ENCODE measurements at places on chromosomes 11 and 22.
A peak's percentile ranks its signal among the peaks of the same experiment; 100 is the strongest.

DNA sequence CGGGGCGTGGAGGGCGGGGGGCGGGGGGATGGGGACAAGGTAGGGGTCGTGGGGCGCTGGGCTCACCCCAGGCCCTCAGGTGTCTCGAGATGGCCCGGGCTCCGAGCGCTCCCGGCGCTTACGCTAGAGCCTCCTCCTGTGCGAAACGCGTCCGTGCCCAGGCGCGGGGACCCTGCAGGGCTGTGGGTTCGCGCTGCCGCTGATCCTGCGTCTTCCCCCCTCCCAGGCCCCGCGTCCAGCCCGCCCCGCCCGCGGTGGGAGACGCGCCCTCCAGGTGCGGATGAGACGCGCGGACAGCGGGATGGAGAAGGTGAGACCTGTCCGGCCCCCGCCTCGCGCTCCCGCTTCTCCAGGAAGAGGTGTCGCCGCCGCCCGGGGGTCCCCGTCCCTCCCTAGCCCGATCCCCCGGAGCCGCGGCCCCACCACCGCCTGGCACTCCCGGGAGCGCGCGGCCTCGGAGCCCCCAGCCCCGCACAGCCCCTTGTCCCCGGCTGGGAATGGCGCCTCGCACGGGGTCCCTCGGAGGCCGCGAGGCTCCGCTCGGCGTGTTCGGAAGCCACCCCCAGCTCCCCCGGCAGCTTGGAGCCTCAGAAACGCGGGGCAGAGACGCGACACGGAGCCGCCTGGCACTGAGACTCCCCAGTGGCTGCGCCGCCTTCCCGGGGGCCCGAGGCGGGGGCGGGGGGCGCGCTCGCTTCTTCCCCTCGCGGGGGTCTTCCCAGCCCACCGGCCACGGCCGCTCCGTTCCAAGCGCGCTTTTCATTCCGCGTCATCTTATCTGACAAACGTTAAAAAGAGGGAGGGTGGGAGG is 27.6 kb upstream of the TOLLIP start:
- DNase-seq: peak; percentile 39

- DNase-seq: no peak
Observed at GRCh38 chr22:24357547-24357946, 69.9 kb upstream of the ADORA2A start.

DNA sequence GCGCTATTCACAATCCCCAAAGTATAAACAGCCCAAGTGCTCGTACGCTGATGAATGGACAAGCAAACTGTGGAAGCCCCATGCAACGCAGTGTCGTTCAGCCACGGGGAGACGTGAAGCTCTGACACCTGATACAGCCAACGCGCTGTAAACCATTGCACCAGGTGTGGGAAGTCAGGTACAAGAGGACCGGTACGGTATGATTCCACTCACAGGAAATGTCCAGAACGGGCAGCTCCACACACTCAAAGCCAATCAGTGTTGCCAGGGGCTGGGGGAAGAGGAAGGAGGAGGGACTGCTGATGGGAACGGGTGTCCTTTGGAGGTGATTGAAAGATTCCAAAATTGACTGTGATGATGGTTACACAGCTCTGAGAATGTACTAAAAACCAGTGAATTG is 64.5 kb downstream of the BRD1 start:
- DNase-seq: no peak

- no peak for DNase-seq
Observed at GRCh38 chr11:45945397-45945999, 23.0 kb downstream of the LARGE2 start.

DNA sequence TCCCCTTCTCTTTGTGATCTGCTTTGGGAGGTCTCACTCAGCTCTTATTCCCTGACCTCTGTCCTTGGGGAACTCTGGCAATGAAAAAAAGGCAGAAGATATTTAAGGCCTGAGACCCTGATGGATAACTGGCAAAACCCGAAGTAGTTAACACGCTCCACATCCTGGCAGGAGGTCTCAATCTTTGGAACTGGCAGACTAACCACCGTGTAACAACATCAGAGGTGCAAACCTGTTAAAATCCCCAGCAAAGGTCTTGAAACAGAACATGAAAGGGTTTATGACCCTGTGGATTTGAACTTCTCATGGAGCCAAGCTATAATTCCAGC is 160.3 kb downstream of the DBX1 start:
- no peak for DNase-seq

- DNase-seq: no peak
Observed at GRCh38 chr11:45949992-45950407, 27.5 kb downstream of the LARGE2 start.

DNA sequence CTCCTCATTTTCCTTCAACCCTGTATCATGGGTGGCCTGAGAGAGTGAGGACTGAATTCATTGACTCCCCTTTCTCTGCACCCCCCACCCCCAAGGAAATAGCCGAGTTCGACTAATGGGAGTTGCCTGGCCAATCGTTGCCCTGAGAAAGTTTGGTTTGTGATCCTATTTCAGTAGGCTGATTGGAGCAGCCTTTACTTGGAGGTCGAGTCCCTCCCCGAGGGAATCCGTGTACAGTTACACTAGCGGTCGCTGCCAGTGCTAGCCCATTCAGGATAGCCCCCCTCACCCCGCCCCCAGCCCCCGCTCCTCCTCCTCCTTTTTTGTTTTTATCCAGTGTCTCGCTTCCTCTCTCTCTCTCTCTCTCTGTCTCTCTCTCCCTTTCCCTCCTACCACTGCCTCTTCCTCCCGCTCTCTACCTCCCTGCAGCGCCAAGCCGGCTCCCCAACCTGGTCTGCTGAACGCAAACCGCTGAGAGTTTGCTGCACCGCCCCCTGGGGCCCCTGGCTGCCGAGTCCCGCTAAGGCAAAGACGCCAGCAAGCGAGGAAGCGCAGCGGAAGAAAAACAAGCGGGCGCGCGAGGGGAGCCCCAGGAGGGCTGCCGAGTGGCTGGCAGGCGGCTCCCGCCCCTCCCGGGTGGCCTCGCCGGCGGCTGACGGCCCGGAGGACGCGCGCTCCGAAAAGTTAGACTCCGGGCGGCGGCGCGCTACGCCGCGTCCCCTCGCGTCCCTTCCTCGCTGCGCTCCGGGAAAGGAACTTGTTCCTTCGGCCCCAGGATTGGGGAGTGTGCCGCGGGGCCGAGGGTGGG is at the start of gene GRAMD1B:
Gene GRAMD1B (plus strand): TSS at position 357 of the 808 bp plus-strand sequence. CDS start 524 bp downstream, outside the sequence.
- peak; percentile 42 for DNase-seq

GRCh38 chr11:64241241-64241490 is 271 bp downstream of the FKBP2 start:
- DNase-seq: peak; percentile 99

DNA sequence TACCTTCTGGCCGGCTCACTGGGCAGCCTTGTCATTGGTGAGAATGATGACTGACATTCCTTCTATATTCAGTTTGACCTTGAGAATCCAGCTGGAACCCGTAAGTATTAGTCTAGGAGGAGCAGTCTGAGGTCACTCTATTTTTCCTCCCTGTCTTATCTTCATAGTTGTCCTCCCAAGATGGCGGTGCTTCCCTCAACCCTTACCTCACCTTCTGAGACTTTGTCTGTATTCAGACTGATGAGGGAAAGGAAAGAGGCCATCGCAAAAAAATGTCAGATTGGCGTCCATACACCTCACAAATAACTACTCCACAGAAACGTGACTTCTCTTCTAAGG is 6.0 kb downstream of the KREMEN1 start:
- DNase-seq: no peak

DNA sequence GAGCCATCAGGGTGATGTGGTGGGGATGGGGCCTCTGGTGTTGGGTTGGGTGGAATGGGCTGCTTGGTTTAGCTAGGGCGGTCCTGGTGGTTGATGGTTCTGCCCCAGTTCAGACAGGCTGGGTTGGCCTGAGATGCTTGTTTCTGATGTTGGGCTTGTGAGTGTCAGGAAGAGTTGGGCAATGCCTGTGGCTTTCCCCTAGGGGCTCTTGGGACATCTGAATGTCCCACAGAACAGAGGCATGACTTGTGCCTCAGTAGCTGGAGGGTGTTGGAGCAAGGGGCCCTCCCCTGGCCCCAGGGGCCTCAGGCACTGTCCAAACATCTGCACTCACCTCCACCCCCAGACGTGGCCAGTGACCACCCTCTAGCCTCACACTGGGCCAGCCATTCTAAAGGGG is 14.0 kb upstream of the CTSD start:
- DNase-seq: no peak

DNA sequence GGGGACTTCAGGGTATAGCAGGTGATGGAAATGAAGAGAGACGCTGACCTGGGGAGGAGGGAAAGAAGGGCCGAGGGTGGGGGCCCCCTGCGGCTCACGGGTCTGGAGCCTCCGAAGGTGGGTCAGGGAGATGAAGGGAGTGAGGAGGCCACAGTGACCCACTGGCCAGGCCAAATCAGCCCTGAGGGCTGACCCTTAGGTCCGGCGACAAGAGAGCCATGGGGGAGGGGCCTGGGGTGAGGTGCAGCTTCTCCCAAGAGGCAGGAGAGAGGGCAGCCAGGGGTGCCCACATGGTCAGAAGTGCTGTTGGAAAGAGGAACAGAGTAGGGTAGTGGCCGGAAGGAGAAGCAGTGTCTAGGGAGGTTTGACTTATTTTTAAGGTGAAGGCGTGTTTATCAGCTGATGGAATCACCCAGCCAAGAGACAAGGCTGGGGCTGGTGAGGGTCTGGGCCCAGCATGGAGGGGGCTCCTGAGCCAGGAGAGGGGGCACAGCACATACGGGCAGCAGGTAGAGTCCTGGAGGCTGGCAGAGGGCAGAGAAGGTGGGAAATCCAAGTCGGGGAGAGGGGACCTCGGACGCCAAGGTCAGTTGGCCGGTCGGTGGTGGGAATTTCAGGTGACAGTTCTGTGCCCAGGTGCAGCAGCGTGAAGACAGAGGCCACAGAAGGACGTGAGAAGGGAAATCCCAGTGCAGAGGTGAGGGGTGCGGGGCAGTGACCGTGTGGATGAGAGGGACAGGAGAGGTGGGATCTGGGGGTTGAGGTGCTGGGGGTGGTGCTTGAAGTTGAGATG is 49.0 kb downstream of the LINC01488 start:
- DNase-seq: no peak

GRCh38 chr11:14158393-14158792 is 195.9 kb downstream of the SPON1 start:
- no peak for DNase-seq

DNA sequence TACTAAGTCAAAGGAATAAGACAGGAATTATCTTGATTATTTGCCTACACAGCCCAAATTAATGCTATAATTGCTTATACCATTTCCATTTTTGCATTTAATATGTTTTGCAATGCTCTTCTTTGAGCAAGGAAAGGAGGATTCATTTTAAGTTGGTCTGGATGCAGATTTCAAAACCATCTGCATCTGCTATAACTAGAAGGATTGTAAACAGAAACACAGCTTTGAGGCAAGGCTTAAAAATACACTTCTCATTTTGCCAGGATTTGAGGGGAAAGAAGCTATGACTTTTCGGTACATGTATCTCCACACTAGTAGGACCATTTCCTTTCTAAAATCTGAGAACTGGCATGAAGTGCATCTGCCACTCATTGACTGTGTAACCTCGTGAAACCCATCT is 95.9 kb upstream of the MTNR1B start:
- no peak for DNase-seq

GRCh38 chr11:65618763-65619162 is 3.2 kb downstream of the PCNX3 start:
- no peak for DNase-seq

GRCh38 chr11:69003866-69004367 is 9.1 kb downstream of the MRGPRF start:
- DNase-seq: no peak

- no peak for DNase-seq
Observed at GRCh38 chr11:95108671-95109551, 19.3 kb downstream of the ENDOD1 start.

DNA sequence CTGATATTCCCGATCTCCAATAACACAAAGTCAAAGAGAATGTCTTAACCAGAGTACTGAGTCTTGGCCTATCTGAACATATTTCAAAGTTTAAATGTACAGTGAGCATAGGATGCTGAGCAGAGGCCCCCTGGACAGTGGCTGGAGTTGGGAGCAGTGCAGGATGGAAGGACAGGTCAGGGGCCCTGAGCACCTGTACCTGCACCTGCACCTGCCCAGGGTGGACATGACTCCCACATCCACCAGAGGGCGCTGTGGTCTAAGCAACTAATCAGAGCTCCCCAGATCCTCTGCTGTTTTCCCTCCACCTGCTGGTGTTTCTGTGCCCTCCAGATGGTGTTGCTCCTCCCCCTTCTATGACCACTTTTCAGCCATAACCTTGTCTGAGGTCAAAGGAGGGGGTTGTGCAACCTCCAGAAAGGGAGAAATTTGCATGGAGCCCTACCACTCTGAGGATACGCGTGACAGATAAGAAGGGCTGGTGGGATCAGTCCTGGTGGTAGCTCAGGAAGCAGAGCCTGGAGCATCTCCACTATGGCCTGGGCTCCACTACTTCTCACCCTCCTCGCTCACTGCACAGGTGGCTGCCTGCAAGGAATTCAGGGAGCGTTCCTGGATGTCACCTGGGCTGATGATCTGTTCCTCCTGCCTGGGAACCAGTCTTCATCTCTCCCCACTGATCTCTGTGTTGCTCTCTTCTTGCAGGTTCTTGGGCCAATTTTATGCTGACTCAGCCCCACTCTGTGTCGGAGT is 49.1 kb upstream of the VPREB1 start:
- peak; percentile 74 for DNase-seq

GRCh38 chr11:76674517-76675400 is 4.2 kb upstream of the LRRC32 start:
- DNase-seq: no peak

GRCh38 chr11:120338107-120338933 is 2.1 kb downstream of the ARHGEF12 start:
- no peak for DNase-seq

GRCh38 chr22:27420195-27420816 is 381.2 kb downstream of the MN1 start:
- no peak for DNase-seq

- DNase-seq: no peak
Observed at GRCh38 chr11:93117565-93117964, 80.2 kb downstream of the SLC36A4 start.

- no peak for DNase-seq
Observed at GRCh38 chr11:112628676-112629075, 332.5 kb upstream of the NCAM1 start.

DNA sequence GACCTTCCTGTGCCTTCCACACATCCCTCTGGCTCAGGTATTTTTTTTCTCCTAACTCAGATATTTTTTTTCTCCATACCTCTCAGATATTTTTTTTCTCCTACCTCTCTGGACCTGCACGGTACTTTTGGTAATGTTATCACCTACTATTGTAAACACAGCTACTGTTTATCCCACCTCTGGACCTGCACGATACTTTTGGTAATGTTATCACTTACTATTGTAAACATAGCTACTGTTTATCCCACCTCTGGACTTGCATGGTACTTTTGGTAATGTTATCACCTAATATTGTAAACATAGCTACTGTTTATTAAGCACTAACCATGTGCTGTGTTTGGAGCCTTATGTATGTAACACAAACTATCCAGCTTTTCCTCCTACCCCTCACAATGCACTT is 12.1 kb upstream of the UPB1 start:
- no peak for DNase-seq
